GM18507 (cell line): ENCODE measurements at places on chromosomes 4 and X.

GRCh38 chr4:111639876-111640275, 505.4 kb upstream of the FAM241A start:
- DNase-seq: no peak

DNA sequence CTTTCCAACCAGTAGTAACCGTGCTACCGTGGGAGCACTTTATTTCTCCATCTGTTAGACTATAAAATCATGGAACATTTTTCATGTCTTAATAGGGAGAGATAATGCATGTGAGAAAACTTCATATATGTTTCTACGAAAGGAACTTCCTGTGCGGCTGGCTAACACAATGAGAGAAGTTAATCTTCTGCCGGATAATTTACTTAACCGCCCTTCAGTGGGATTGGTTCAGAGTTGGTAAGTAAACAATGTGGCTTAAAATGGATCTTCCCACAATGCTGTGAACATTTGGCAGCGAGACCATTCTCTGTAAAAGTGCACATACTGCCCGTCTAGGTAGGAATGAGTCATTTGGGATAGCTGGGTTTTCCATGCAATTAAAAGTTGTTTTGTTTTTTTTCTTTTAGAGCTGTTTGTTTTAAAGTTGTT, 29.6 kb downstream of the PDK3 start:
- DNase-seq: no peak

GRCh38 chrX:10098270-10098713, 58.5 kb upstream of the CLCN4 start:
- DNase-seq: peak; percentile 33

- no peak for DNase-seq
Measured at GRCh38 chrX:153684467-153685155, 3.1 kb upstream of the SLC6A8 start.

- no peak for DNase-seq
Measured at GRCh38 chr4:25654031-25654970, 1.4 kb upstream of the SLC34A2 start.
